ENCODE measurements at places on chromosomes 12 and 14.

DNA sequence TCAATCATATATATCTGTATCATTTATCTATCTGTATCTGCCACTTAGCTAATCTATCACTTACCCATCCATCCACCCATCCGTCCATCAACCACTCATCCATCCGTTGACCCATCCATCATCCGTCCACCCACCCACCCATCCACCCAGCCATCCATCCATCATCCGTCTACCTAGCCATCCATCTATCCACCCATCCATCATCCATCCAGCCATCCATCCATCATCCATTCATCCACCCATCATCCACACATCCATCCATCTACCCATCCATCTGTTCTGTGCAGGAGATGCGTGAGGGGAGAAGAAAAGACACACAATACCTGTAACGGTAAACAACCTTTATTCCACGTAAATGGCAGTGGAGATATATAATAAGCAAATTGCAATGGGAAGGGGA, 20.2 kb downstream of the NOC4L start:
- DNase-seq: no peak

- DNase-seq: no peak
Measured at GRCh38 chr12:110079477-110080400, 31.4 kb upstream of the C12orf76 start.

DNA sequence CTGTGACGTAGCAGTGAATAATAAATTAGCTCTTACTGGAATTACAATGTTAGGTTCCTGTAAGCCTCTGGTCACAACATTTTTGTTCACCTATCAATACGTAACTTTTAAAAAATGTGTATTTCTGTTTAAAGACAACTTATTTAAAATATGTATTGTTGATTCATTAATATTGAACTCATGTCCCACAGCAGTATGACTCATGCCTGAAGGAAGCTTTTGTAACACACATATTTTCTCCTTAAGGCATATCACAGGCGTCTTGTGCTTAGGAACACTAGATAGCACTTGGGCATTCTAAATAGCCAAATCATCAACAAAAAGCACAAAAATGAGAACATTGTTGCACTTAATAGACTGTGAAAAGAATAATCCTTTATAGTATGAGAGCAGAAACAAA, 92.5 kb downstream of the GPHN start:
- DNase-seq: no peak

DNA sequence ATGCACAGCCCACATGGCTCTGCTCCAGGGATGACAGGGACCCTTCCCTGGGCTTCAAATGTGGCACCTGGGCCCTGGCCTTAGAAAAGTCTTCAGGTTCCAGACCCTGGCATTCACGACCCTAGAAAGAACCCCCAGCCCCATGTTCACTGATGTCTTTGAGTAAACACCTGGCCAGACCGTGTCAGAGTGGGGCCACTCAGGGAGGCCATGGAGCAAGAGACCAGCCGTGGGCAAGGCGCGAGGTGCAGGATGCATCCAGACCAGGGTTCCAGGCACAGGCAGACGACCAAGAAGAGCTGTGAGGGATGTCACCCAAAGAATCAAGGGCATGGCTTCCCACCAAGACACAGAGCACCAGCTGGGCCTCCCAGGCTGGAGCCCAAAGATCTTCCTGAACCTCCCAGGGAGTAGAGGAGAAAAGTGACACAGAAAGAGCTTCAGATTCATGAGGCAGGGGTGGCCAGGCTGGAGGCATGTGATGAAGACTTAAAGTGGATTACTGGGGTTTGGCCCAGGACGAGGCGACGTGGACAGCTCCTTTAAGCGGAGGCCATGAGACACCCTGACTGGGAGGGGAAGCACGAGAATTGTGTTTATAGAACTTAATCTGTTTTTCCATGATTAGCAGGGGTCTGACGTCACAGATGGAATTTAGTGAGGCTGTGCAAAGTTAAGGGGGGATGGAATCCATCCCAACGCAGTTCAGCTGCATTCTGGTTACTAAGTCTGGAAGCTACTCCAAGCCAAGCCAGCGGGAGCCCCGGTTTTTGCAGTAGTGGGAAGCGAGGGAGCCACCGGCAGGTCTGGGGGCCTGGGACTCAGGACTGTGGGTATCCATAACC, 61.6 kb downstream of the ARL6IP4 start:
- no peak for DNase-seq

- DNase-seq: no peak
Measured at GRCh38 chr12:31819427-31819826, 90.6 kb upstream of the AMN1 start.

DNA sequence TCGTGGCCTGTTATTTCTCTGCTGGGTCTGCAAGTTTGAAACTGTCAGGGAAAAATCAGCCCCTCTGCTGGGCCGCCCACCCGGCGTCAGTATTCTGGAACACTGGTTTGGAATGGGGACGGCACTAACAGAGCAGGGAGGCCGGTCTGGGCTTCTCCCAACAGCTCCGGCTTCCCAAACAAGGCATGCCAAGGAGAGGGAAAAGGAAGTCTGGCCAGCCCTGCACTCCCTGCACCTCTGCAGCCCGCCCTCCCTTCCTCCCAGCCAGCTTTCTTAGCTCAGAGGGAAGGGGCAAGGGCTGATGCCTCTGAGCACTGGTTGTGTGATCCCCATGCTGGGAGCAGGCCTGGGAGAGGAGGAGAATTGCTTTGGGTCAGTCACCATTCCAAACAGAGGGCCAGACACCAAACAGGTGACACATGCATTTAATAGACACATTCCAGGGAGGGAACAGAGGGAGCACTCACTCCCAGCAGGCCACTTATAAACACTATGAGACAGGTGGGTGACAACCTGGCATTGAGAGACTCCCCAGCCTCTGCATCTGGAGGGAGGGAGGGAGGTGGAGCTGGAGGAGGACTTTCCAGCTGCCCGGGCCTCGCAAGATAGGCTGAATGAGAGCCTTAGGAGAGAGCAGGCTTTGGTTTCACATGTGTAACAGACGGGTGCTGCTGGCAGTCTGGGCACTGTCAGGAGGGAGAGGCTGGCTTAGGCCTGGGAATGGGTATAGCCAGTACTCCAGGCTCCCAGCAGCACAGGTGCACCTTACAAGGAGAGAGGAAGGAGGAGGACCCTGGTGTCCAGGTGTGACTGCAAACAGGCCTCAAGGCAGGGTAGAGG, 10.3 kb downstream of the KRT75 start:
- DNase-seq: no peak

GRCh38 chr12:49540229-49541139, 1.7 kb downstream of the KCNH3 start:
- DNase-seq: no peak

DNA sequence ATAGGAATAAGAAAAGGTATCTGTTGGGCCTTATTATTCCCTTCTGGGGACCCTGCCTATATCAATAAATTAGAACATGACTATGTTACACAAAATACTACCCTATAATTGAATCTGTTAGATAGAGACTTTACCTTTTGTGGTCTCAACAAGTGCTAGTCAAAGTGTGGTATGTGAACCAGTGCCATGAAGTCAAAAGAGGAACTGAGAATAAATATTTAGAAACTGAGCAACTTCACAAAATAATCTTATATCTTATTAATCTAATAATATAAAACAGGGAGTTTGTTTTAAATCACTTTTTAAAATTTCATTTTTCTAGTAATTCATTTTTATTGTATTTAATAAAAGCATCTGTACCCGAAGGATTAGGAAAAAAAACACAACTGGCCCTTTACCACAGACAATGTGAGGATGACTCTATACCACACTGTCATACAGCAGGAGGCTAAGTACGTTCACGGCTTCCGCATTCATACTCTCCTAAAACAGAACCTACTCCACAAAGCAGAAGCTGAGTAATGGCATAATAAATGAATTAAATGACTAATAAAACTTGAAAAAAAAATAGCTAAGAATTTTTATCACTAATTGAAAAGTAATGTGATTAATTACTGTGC, 42.1 kb downstream of the SEC23A start:
- DNase-seq: no peak

GRCh38 chr12:27112871-27113270, 30.5 kb upstream of the C12orf71 start:
- DNase-seq: no peak

DNA sequence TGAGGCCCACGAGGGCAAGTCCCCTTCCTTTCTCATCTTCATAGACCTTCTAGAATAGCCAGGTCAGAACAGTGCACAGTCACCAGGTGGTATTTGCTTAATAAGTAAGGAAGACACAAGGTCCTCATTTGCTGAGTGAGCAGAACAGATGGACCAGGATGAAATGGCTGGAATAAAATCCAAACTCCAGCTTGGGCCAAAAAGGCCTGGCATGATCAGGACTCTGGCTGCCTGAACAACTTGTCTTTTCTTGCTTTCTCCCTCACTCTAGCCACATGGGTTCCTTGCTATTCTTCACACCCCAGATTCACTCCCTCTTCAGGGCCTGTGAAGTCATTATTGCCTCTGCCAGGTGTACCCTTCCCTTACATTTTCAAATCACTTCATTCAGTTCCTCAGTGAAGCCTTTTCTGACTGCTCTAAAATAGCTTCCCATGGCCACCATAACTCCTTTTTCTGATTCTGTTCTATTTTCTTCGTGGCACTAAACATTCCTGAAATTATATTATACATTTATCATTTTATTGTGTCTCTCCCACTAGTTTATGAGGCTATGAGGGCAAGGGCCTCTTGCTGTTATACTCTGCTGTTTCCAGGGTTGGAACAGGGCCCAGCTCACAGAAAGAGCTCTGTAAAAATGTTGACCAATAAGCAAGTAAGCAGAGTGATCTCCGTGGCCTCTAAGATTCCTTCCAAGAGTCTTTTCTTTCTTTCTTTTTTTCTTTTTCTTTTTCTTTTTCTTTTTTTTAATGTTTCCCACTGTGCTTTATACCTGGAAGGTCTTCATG, 150.8 kb downstream of the TTC8 start:
- DNase-seq: no peak

- DNase-seq: no peak
Measured at GRCh38 chr12:56158926-56159461, 835 bp downstream of the MYL6 start.

DNA sequence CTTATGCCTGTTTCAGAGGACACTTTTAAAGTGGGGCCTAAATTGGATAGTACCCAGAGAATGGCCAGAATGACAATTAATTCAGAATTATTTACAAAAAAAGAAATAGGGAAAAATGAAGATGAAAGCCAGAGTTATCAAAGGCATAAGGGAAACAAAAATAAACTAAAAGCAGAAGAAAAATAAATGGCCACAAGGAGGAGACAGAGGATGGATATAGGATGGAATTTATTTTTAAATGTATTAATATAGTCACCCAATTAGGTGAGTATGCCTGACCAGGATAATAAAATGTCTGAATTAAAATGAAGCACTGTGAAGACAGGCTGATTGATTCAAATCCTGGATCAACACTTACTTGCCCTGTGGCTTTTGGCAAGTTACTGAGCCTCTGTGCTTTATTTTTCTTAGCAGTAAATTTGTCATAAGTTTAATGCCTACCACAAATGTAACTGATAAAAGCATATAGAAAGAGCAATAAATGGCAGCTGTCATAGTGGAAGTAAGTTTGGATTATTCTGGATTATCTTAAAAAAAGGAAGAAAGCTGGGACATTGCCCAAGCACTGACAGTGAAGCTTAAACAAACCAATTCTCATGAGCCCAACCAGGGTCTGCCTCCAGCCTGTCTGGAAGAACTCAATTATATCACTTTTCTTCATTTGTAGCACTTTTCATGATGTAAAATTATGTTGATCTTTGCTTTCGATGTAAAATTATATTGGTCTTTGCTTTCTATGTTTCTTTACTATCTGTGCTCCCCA, 3.5 kb downstream of the CLEC9A start:
- DNase-seq: no peak

- no peak for DNase-seq
Measured at GRCh38 chr14:102933618-102934231, 11.3 kb downstream of the AMN start.

DNA sequence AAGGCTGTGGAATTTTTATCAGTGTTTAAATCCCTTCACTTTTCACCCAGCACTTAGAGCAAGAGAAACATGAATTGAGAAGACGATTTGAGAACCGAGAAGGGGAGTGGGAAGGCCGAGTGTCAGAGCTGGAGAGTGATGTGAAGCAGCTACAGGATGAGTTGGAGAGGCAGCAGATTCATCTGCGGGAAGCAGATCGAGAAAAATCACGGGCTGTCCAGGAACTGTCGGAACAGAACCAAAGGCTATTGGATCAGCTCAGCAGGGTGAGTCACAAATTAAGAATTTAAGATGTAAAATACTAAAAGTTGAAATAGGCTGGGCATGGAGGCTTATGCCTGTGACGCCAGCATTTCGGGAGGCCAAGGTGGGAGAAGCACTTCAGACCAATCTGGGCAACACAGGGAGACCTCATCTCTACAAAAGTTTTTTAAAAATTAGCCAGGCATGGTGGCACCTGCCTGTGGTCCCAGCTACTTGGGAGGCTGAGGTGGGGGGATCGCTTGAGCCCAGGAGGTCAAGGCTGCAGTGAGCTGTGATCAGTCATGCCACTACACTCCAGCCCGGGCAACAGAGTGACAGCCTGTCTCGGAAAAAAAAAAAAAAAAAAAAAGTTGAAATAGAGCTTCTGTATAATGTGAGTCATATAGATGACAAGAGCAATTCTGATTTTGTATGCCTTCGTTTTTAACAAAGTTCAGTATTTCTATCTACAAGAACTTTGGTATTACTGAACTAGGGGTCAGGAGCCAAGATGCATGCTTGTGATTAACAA, 9.6 kb downstream of the BICDL1 start:
- DNase-seq: no peak

- DNase-seq: no peak
Measured at GRCh38 chr12:132453361-132454192, 36.4 kb upstream of the FBRSL1 start.

DNA sequence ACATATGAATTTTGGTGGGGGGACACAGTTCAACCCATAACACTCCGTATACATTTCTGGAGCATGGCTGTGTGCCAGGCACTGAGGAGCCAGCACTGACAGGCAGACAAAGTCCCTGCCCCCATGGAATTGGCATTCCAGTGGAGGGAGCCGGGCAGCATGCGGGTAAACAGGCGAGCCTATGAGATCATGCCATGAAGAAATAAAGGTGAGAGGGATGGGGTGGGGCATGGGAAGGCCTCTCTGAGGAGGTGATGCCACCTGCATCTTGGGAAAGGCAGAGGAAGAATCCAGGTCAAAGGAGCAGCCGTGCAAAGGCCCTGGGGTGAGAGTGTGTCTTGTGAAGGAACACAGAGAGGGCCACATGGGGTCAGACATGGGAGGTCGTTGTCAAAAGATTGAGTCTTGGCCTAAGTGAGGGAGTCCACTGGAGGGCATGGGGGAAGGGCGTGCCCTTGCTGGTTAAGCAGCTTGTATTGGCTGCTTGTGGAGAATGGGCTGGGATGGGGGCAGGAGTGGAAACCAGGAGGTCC, 3.6 kb downstream of the OTUB2 start:
- no peak for DNase-seq

All from GOT3 (cell line).